ENCODE measurements at places on chromosomes 3 and 15. TPM values are rescaled to one million over a fixed set of nuclear protein-coding genes. Genes with fewer than 3 reads are reported as not detected.

- no peak for DNase-seq
Measured at GRCh38 chr3:129623447-129624118, 17.1 kb upstream of the PLXND1 start.

GRCh38 chr15:69280783-69281182, 17.9 kb upstream of the PAQR5 start:
- DNase-seq, result no peak

GRCh38 chr3:175428466-175428865, 569.3 kb downstream of the NAALADL2 start:
- DNase-seq, result no peak

Gene MME
- total RNA-seq, result 77.4 TPM

Gene MDFIC2
- not detected for total RNA-seq

Gene SLC2A2
- not detected for total RNA-seq

- peak; percentile 27 for DNase-seq
Measured at GRCh38 chr15:84035399-84035766, 200.2 kb upstream of the GOLGA6L4 start.

Gene GOLGA6L9
- 1.9 TPM for total RNA-seq

Gene MYO1E
- 81.3 TPM for total RNA-seq

DNA sequence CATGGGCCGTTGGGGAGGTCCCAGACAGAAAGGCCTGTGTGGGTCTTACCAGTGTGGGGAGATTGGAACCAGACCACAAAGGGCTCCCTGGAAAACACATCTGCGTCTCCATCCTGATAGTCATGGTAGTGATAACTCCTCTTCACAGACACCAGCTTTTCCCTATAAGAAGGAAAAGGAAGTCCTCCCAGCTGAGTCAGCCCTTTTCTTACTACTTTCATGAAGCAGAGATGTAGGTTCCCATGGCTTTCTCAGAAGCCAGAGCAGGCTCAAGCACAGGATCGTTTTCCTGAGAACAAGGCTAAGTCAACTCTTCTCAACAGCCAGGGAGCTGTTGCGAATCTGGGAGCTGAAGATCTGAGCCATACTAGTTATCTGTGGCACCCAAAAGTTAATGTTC, 6.1 kb downstream of the DNASE1L3 start:
- no peak for DNase-seq

Gene ENTPD3
- not detected for total RNA-seq

- DNase-seq, result peak; percentile 28
Measured at GRCh38 chr15:89743594-89743993, 7.5 kb downstream of the MESP1 start.

DNA sequence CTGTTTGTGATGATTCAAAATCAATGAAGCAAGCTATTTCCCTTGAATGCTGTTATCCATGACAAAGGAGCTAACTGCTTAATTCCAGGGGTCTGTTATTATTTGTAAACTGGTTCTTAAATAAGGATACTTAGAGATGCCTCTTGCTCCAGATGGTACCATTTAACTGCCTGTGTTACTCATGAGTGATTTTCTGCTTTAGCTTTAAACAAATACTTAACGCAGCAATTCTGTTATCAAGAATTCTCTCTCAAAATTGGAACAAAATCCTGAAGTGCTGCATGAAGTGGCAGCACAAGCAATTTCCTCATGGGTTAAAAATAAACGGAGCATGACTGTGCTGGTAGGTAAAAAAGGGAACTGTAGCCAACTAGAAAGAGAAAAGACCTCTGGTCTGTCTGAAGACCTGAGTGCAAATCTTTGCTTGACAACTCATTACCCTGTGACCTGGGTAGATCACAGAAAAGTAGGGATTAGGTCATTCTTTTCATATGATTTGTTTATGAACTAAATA, 62.5 kb upstream of the GBE1 start:
- DNase-seq, result no peak

GRCh38 chr3:187191271-187191670, 6.0 kb upstream of the RTP1 start:
- no peak for DNase-seq

- DNase-seq, result no peak
Measured at GRCh38 chr3:45538641-45538986, 55.9 kb upstream of the LIMD1 start.

GRCh38 chr3:126527455-126528211, 3.7 kb downstream of the CHST13 start:
- DNase-seq, result no peak

Gene FBXW12
- not detected for total RNA-seq

DNA sequence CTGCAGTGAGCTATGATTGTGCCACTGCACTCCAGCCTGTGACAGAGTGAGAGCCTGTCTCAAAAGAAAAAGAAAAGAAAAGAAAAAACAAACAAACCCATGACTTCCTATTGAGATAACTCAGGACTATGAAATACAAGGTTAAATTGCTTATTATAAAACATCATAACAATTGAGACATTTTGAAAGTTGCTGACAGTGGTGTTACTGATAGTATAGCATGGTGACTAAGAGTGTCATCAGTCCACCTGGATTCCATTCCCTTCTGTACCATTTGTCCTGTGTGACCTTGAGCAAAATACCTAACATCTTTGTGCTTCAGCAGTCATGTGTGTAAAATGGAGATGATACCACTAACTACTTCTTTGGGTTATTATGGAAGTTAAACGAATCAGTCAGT, 49.1 kb downstream of the ARHGEF26 start:
- DNase-seq, result no peak

DNA sequence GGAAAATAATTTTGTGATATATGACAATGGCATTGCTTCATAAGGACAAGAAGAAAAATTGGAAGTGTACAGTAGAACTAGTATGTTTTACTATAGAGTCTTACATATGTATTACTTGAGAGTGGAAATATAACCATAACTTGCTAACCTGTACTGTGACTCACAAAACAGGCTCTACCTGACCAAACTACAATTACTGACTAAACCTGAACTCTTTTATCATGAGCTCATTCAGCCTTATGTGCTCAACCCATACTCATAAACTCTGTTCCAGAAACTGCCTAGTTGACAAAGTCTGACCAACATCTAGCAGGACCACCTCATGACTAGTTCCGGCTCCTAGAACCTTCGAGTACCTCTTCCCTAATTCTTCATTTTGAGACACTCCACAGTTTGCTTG, 6.3 kb downstream of the CDIN1 start:
- DNase-seq, result no peak

Gene CHRNA5
- 11.7 TPM for total RNA-seq

GRCh38 chr3:23333633-23334032, 130.5 kb downstream of the UBE2E2 start:
- DNase-seq, result no peak

DNA sequence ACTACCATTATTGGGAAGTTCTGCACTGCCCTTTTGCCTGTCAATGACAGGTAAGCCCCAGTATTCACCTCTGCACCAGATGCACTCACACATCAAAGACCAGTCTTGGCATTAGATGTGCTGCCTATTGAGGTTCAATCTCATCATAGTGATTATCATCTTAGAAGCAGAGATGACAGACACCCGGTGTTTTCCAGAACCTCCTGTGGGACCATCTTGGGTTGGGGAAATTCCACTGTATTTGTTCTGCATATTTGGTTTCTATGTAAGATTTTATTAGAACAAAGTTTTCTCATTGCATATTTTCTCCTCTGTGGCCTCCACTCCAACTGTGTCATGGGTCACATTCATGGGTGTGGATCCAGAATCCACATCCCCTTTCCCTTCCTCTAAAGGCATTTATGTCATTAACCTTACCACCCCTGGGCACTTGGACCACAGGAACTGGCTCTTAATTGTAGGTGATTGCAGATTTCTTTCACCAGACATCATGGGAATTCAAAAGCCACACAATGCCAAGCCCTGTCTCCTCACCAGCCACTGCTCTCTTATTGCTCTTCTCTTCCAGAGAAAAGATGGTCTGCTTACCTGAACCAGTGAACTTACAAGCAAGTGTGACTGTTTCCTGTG, 31.2 kb downstream of the PLA1A start:
- peak; percentile 15 for DNase-seq

Measured in RPMI7951 (cell line).